Right lobe of liver (tissue), 6 donors: ENCODE measurements at places on chromosomes 1 and 21. TPM values are rescaled to one million over a fixed set of nuclear protein-coding genes. Genes with fewer than 3 reads are reported as not detected.

The TMEM54 gene
- 14.4 TPM for total RNA-seq

- H3K27ac ChIP-seq, result no peak overlapping the region
- peaks cover 3% of the 10 kb centered on the region for H3K36me3 ChIP-seq
- no peak overlapping the region for H3K4me3 ChIP-seq
- DNase-seq, result peak; percentile 82
- H3K27me3 ChIP-seq, result no peaks in the 10 kb centered on the region
Measured at GRCh38 chr1:27102707-27103468, 52.0 kb downstream of the SLC9A1 start.

- H3K27me3 ChIP-seq, result no peaks in the 10 kb centered on the region
- no peak overlapping the region for H3K4me3 ChIP-seq
- H3K36me3 ChIP-seq, result no peaks in the 10 kb centered on the region
- no peak overlapping the region for H3K27ac ChIP-seq
Measured at GRCh38 chr1:212067787-212068186, 32.2 kb downstream of the DTL start.

- H3K27me3 ChIP-seq, result no peaks in the 10 kb centered on the region
- DNase-seq, result no peak
- H3K4me1 ChIP-seq, result no peaks in the 10 kb centered on the region
- no peak overlapping the region for H3K4me3 ChIP-seq
- no peaks in the 10 kb centered on the region for H3K36me3 ChIP-seq
Measured at GRCh38 chr21:46168659-46169386, 13.4 kb upstream of the FTCD start.

DNA sequence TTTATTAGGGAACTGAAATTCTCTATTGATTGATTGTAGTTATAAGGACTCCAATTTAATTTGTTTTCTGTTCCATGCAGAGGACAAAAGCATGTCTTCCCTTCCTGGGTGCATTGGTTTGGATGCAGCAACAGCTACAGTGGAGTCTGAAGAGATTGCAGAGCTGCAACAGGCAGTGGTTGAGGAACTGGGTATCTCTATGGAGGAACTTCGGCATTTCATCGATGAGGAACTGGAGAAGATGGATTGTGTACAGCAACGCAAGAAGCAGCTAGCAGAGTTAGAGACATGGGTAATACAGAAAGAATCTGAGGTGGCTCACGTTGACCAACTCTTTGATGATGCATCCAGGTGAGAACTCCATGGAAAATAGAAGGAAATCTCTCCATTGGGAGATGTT lies 1.5 kb downstream of the SETDB1 start:
- H3K4me1 ChIP-seq, result no peaks in the 10 kb centered on the region
- H3K27ac ChIP-seq, result no peak overlapping the region
- no peak for DNase-seq
- peaks cover 10% of the 10 kb centered on the region for H3K36me3 ChIP-seq
- no peak overlapping the region for H3K4me3 ChIP-seq
